ENCODE measurements at places on chromosomes 5 and 9.

GRCh38 chr5:33650911-33651310 lies 210.1 kb downstream of the TARS1 start:
- no peak for DNase-seq

DNA sequence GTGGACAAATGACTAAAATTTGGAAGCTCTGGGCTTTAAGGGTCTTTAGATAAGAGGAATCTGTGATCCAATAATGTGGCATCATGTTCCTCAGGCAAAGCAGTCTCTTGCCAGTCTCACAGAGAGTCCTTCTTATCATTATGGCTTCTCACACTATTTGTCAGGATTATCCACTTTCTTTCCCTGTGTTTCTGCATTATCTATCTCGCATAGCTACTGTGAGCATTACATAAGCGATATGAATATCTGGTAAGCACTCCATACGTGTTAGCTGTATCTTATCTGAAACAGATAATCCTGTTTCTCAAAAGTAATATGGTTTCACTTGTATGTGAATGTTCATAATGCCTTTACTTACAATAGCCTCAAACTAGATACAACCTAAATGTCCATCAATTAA lies 9.6 kb downstream of the MCC start:
- no peak for DNase-seq

DNA sequence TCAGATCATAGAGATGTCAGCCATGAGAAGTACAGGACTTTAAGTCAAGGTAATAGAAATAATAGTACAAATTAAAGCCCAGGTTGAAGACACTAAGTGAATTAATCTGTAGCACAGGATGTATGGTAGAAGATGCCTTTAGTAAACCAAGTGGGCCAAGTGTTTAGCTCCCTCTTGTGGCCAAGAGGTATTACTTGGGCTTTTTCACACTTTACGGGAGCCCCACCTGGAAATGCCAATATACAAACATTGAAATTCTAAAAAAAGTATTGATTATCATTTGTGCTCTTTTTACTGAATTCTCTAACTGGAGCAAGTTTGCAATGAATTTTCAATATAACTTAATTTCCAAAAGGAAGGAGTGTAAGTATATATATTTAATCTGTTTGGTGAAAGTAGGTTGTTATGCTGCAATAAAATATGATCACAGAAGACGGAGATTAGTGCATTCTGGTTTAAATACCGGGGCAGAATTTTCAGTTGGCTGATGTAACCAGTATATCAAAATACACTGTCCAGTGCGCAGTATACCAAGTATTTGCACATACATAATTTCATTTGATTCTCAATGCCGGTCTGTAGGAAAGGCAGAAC lies 84.7 kb downstream of the PARP8 start:
- peak; percentile 17 for DNase-seq

GRCh38 chr5:44987026-44987425 lies 178.3 kb downstream of the MRPS30 start:
- DNase-seq = no peak

GRCh38 chr9:120891245-120891883 lies 14.4 kb upstream of the PHF19 start:
- DNase-seq = no peak

GRCh38 chr5:42404366-42404765 lies 18.9 kb upstream of the GHR start:
- no peak for DNase-seq

- no peak for DNase-seq
These were observed 72.8 kb upstream of the EFNA5 start for GRCh38 chr5:107743373-107744000.

DNA sequence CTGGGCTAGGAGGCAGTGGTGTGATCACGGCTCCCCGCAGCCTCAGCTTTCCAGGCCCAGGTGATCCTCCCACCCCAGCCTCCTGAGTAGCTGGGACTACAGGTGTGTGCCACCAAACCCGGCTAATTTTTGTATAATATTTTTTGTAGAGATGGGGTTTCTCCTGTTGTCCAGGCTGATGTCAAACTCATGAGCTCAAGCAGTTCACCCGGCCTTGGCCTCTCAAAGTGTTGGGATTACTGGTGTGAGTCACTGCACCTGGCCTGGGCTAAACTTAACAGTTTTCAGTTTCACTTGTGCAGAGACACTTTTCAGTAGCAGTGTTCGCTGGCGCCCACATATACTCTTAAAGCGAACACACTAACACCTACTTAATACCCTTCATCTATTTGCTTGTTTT lies 205.6 kb upstream of the ZNF608 start:
- DNase-seq = no peak

GRCh38 chr5:135434591-135435466 lies 12.3 kb downstream of the DCANP1 start:
- DNase-seq = no peak

GRCh38 chr9:134595014-134595413 lies 46.6 kb upstream of the COL5A1 start:
- no peak for DNase-seq

DNA sequence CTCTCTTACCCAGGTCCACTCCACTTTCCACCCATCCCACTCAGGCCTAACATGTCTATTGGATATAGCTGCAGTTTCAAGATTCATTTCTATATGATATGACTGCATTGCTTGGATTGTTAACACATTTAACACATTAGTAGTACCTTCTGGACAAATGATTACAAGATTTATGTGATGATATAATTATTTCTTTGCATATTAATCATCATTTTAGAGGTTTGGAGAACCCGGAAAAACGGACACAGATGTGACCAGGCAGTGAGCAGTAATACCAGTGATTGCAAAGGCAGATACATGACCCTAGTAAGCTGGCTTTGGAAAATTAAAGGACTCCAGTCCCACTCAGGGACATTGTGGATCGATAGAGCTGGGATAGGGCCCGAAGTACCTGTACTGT lies 103.8 kb downstream of the PRR16 start:
- DNase-seq = no peak

DNA sequence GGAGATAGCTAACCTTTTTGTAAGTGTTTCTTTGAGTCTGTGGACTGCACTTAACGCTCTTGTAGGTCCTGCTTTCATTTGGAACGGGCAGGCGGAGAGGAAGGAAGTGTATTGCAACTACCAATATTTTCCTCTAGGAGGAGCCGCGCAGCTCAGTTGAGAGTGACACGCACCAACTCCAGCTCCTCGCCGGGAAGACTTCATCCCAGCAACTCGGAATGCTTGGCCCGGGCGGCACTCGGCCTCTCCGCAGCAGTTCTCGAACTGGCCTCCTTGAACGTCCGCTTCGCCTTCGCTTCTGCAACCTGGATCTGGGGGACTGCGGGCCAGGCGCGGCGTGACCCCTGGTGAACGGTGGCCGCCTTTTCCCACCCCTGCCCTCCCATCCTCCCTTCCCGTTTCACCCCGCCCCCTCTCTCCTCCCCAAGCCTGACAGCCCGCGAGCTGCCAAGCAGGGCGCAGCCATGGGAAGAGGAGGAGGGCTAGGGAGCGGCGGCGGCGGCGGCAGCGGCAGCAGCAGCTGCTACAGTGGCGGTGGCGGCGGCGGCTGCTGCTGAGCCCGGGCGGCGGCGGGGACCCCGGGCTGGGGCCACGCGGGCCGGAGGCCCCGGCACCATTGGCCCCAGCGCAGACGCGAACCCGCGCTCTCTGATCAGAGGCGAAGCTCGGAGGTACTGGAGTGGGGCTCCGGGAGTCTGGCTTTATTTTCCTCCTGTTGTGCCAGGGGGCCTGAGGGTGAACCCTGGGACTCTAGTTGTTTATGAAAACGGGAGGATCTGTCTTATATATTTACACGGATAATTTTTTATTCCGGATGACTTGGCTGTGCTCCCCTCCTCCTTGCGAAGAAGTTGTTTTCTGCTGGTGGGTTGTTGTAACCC lies at the start of gene GHR:
Gene GHR, plus strand, starts transcription at position 155 of the 881 bp plus-strand sequence. CDS start 142,436 bp downstream, outside the sequence.
- DNase-seq = no peak

- no peak for DNase-seq
These were observed 27.1 kb downstream of the IRX4 start for GRCh38 chr5:1855596-1855995.

DNA sequence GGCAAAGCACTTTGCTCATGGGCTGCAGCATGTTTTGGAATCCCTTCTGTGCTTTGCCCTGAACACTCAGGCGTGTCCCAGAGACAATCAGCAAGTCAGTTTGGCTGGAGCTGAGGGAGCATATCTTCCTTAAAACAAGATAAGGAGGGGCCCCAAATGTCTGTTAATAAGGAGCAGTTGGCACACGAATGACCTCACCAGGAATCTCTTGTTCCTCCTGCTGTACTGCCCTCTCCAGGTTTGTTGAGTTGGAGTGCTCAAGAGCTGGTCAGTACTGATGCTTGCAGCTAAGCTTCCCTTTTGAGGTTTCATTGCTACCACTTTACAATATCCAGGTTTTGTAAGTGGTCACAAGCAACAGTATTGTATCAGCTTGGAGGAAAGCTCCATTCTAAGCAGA lies 101.3 kb upstream of the EGFLAM start:
- no peak for DNase-seq

- DNase-seq = no peak
These were observed 5.2 kb downstream of the LRRC26 start for GRCh38 chr9:137164370-137165249.

DNA sequence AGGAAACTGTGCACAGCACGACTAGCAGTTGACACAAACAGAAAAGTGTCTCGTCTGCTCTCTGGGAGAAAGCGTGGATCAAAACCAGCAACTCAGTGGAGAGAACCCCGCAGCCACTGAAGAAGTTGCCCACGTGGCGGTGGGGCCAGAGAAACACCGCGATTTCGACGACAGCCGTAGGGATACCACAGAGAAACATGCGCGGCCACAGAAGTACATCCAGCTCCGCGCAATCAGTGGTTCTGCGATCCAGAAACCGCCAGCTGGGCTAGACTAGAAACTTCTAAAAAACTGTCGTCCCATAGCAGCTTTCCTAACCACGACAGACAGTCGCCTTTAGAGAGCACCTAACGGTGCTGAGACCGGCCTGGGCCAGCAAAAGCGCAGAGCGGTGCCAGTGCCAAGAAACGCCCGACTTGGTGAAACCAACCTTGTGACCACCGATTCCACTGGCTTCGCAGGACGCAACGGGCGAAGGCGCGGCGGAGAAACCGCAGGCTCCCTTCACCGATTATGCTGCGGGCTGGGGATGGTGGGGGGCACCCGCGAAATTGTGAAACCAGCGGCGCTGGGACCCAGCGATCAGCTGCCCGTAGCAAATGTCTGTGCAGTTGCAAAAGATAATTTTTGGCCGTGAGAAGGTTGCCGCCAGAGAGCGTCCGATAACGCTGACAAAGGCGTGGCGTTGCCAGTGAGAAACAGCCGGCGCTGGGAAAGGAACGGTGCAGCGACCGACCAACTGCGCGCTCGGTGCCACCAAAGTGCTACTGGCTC lies 2.7 kb upstream of the ANXA2R start:
- peak; percentile 54 for DNase-seq

- no peak for DNase-seq
These were observed 10.6 kb upstream of the CSNK1A1 start for GRCh38 chr5:149561848-149562247.

- no peak for DNase-seq
These were observed 396.9 kb upstream of the PAPPA start for GRCh38 chr9:115756736-115757135.

DNA sequence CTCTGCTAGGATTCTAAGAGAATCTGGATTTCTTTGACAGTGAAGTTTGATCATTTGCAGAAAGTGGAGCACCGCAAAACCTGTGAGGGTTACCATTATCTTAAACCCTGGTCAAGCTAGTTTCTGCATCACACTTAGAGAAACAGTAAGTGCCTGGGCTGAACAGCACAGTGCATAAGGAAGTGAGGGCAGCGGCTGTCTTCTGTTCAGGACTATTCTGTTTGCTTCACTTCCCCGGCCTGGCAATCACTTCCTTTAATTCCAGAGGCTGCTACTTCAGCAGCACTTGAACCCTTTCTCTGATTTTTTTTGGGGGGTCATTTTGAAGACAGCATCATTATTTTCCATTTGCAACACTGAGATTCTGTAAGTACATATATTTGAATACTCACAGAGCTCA lies 32.0 kb downstream of the SEMA6A start:
- no peak for DNase-seq

- DNase-seq = no peak
These were observed 295.1 kb downstream of the BNC2 start for GRCh38 chr9:16575142-16575985.

GRCh38 chr5:172608773-172609172 lies 32.3 kb upstream of the NEURL1B start:
- no peak for DNase-seq

GRCh38 chr5:59598547-59598874 lies 295.0 kb downstream of the PDE4D start:
- DNase-seq = no peak

- no peak for DNase-seq
These were observed 269.1 kb downstream of the EFNA5 start for GRCh38 chr5:107401470-107402122.

All from activated CD4-positive, alpha-beta T cell treated with anti-CD3 and anti-CD28 coated beads for 24 hours (primary cell).